Adipocyte (in vitro differentiated cells): ENCODE measurements at places on chromosomes 6 and 20.

GRCh38 chr6:140340795-140341194, 966.3 kb upstream of the CITED2 start:
- no peak for DNase-seq

- DNase-seq, result no peak
These were observed 19.1 kb upstream of the RIN2 start for GRCh38 chr20:19738951-19739350.

DNA sequence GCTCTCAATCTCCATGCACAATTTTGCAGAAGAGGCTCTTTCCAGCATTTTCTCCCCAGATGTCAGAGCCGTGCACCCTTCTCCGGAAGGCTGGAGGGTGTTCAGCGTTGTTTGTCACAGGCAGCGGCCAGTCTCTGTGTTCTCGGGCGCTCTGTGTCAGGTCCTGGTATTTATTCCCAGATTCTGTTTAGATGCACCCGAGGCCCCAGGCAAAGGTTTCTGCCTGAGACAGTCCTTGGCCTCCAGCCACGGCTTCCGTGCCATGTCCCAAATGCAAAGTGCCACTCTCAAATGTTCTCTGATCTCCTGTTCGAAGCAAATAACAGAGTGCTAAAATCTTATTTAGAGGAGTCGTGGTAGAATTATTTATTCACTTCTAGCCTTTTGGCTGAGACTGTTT, 140.3 kb upstream of the AGPAT4 start:
- no peak for DNase-seq

DNA sequence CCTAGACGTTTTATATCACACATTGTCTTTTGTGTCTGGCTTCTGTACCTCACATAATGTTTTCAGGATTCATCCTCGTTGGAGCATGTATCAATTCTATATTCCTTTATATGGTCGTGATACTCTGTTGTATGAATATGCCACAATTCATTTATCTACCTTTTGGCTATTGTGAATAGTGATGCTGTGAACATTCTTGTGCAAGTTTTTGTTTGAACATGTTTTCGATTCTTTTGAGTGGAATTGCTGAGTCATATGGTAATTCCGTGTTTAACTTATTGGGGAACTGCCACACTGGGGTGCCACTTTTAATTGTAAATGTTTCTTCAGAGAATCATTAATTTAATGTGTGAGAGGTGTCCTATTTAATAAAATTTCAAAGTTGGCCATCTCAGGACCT, 101.2 kb downstream of the SLC35B3 start:
- DNase-seq, result no peak
